Activated naive CD4-positive, alpha-beta T cell (primary cell): ENCODE measurements at places on chromosomes 1 and 21.
A peak's percentile ranks its signal among the peaks of the same experiment; 100 is the strongest.

DNA sequence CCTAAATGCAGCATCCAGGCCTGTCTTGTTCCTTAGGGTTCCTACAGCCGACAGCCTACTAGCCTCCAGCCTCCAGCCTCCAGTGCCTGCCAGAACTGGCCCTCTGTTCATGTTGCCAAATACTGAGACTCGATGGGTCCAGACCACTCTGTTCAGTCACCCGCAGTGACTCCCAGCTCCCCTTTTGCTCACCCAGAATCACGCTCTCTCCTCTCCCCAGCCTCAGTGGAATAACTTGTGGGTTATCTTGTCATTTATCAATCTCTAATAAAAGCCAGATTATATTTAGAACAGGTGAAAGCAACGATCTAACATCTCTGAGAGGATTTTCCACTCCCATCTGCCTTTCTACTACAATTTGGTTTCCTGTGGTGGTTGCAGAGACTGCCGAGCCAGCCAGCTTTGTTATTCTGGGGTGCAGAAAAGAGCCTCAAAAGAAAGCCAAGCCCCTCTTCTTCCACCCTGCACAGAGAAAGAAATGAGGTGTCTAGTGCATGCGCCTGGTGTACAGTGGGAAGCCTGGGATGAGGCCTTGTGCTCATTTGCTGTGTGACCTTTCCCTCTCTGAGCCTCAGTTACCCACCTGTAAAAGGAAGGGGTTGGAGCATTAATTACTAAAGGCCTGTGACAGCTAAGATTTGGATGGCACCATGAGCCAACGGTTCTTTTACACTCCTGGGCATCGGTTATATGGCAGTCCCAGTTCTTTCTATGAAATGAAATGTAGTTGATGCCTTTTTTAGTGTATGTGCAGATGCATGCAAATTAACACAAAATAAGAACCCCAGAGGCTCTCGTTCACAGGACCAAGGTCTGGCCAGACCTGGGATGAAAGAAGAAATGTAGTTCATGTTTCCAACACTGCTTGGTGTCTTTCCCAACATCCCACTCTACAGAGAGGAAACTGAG, 42.9 kb upstream of the ID3 start:
- no peak for DNase-seq

- no peak for DNase-seq
Observed at GRCh38 chr1:100703052-100703451, 16.5 kb upstream of the VCAM1 start.

- no peak for DNase-seq
Observed at GRCh38 chr21:32494934-32495709, 82.6 kb downstream of the EVA1C start.

DNA sequence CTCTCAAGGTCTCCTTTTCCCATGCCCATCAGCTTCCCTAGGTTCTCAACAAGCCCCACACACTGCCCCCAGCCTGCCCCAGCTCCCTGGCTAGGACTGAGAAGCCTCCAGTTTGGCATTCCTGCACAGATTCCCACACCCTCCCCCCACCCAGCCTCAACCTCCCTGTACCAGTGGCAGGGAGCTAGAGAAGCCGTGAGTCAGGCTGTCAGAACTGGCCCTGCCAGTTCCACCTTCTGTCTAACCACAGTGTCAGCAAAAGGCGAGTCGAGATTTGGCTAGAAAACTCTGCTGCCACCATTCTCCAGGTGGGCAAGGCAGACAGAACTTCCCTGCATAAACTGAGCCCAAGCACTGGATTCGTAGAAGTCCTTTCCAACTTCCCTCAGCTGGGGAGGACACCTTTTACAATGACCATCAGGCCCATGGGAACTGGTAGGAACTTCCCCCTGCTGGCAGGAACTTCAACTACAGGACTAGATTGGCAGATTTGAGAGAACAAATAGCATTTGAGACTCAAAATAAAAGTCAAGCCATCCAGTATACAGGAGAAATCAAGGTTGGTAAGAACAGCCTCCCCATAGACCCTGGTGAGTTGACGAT, 31.0 kb downstream of the TNNT2 start:
- no peak for DNase-seq

GRCh38 chr1:156601892-156602291, 613 bp upstream of the GPATCH4 start:
- DNase-seq: no peak

- no peak for DNase-seq
Observed at GRCh38 chr1:235108876-235109275, 19.8 kb downstream of the TOMM20 start.

GRCh38 chr1:228294717-228295116, 86.9 kb downstream of the OBSCN start:
- DNase-seq: no peak

DNA sequence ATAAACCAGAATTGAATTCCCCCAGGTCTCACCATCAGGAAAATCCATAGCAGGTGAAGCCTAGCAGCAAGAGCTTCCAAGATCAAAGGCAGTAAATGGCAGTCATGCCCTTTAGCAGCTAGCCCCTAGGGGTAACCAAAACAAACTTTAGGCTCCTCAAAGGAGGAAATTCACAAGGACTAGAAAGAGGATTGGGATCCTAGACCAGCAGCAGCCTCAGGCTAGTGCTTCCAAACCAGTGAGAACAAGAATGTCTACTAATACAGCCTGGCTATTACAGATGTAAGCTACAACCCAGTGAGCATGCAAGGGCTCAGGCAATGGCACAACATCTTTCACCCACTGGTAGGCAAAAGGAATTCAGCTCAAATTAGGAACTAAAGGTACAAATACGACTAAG, 11.1 kb upstream of the RIMKLA start:
- DNase-seq: no peak

DNA sequence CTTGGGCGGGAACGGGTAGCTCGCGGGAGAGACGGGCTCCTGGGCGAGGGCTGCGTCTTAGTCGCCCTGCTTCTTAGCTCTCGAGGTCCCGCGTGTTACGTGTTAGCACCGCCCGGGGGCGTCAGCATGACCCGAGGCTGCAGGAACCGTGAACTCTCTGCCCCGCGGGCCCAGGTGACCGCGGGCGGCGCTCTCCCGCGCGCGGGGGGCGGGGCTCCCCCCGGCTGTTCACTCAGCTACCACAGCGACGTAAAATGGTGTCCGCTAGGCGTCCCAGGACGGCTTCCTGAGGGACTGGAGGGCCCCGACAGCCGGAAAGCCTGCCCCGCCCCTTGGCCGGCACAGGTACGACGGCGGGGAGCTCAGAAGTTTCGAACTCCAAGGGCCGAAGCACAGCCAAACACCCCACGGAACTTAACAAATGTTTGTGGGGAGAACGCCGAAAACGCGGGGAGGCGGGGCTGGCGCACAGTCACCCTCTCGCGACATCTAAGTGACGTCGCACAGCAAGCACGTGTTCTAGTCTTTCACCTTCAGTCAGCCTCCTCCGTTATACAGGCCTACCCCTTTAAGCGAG, 780 bp upstream of the RBM15 start:
- DNase-seq: peak; percentile 81

DNA sequence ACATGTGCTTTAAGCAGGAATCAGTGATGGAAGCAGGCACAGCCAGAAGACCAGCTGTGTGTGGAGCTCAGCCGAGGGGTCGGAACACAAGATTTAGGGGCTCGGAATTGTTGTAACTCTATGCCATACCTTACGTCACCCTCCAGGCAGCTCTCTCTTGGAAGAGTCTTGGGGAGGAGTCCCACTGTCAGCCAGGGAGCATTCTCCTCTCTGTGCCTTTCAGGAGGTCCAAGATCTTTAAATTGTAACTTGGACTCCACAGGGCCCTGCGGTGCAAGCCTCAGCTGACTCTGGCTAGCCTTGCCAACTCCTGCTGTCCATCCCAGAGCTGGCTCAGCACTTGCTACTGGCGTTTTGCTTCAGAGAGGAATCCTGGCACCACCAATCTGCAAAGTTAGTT, 26.4 kb upstream of the ROR1 start:
- DNase-seq: no peak

DNA sequence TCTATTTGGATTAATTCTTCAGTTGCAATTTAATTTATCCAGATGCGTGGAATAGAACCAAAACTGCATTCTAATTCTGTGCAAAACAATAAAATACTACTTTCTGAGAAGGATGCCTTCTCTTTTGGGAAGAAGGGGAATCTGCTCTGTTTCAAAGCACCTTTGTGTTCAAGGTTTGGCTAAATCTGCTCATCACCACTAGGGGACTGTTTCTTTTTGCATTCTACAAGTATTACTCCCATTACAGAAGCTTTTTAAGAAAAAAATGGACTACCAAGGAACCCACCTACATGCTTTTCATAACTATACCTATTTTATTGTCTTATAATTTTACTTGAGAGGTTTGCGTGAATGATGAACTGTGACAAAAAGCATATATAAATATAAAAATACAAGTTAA, 18.2 kb downstream of the MRPS6 start:
- no peak for DNase-seq

GRCh38 chr1:186531561-186532165, 70.7 kb upstream of the PDC start:
- no peak for DNase-seq

GRCh38 chr1:175089136-175089718, 21.6 kb downstream of the TNN start:
- DNase-seq: no peak

DNA sequence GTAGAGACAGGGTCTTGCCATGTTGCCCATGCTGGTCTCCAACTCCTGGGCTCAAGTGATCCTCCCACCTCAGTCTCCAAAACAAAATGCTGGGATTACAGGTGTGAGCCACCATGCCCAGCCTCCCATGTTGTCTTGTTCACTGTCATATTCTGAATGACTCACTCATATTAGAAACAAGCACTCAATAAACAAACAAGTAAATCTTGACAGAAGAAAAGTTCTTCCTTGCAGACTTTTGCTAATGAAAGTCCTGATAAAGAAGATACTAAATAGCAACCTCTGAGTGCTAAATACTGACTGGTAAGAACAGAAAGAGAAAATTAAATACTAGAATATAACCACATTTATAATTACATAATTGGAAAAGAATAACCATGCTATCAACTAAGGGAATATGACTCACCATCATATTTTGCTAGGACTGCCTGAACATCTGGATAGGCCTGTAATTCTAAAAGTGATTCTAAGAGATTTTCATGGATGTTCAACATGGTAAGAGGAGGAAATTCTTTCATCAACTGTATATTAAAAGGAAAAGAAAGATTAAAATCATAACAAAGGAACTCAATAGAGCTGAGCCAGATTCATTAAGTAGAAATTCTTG, 37.3 kb downstream of the ST7L start:
- DNase-seq: no peak

DNA sequence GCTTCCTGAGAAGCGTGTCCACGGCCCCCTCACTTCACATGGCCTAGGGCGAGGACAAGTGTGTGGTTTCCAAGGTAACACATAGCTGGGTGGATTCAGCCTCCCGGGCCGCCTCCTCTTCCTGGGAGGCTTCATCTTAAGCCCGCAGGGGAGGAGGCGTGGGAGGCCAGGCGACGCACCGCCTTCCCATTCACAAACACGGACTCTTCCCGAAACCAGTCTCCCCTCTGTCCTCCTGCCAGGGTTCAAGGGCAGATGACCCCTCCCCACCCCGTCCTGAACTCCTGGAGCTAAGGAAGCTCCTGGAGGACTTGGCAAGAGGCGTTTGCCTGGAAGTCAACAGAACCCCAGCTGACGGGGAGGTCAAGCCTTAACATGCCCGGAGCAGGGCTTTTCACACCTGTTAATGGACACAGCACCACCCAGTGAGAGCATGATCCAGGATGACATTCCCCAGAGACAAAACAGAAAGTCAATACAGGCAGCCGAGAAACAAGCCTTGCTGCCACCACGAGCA, 56.7 kb downstream of the KCNN3 start:
- no peak for DNase-seq

DNA sequence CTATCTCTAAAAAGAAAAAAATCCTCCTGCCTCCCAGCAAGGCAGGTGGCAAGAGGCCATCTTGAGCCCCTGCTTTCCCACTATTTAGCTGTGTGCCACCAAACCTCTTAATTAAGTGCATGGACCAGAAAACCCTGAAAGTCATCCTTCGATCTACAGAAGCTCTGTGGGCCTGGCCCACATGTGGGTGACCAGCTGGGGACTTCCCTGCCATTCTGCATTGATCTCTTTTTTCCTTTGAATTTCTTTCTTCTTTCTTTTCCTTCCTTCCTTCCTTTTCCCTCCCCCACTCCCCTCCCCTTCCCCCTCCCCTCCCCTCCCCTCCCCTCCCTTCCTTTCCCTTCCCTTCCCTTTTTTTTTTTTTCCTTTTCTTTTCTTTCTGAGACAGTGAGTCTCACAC, 38.0 kb downstream of the KIF21B start:
- no peak for DNase-seq

GRCh38 chr1:15848143-15848928, 829 bp downstream of the SPEN start:
- DNase-seq: no peak

DNA sequence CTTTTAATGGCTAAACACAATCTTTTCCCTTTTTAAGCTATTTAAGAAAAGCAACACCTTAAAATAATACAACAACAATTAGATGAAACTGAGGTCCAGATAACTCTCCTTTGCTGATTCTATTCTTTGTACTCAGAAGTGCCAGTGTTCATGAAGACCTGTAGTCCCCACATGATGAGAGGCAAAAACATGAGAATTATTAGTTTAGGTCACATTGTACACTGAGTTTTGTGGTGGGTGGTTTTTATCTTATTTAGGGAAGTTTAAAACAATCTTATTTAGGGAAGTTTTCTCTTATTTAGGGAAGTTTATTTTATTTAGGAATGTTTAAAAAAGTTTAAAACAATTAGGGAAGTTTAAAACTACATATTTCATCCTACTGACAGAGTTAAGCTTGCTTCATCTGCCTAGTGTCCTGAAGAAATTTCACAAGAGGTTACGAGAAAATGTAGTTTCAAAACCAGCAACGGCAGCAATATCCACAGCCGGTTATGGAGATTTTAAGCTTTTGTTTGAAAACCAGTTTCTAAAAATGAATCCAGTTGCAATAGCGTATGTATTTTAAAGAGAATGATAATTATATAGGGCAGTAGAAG, 7.8 kb upstream of the OR14I1 start:
- no peak for DNase-seq

GRCh38 chr1:48619539-48619938, 147.5 kb upstream of the SPATA6 start:
- no peak for DNase-seq

DNA sequence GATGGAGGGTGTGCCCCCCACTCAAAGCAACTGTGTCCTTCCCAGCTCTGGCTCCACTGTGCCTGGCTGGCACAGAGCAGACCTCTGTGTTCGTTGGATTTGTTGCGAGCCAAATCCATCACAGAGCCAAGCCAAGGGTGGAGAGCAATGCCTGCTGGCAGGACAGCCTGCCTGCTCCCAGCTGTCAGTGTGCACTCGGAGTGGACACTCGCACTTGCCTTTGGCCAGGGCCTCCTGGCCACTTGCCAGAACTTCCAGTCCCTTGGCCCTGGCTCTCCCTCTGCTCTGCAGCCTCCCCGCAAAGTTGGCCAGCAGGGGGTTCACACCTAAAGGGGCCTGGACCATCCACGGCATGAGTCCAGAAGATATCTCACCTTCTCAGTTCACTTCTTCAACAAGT, 16.4 kb downstream of the HEYL start:
- DNase-seq: no peak

- DNase-seq: no peak
Observed at GRCh38 chr1:67575861-67576260, 109.1 kb upstream of the GADD45A start.

- peak; percentile 64 for DNase-seq
Observed at GRCh38 chr1:2233997-2234761, 6.1 kb downstream of the SKI start.

GRCh38 chr1:222920169-222920568, 105.3 kb downstream of the DISP1 start:
- no peak for DNase-seq

GRCh38 chr1:88701275-88701674, 17.2 kb downstream of the PKN2 start:
- DNase-seq: no peak

GRCh38 chr1:95176861-95177260, 57.1 kb upstream of the RWDD3 start:
- DNase-seq: no peak

- DNase-seq: no peak
Observed at GRCh38 chr1:20033420-20033819, 36.6 kb upstream of the PLA2G5 start.
